ENCODE measurements at places on chromosomes 7 and 10.

DNA sequence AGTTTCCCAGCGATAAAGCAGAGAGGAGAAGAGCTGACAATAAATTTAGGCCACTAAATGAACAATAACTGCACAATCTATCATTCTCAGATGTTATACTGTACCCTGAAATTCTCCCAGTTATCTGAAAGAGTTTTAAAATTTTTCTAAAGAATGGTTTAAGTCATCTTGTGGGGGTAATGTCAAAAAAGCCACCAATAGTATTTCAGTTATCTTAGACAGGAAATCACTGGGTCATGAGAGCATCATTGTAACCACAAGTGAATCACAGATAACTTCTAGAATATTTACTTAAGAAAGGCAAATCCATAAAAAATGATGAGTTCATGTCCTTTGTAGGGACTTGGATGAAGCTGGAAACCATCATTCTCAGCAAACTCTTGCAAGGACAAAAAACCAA is 147.1 kb downstream of the DNAJB9 start:
- DNase-seq = no peak

DNA sequence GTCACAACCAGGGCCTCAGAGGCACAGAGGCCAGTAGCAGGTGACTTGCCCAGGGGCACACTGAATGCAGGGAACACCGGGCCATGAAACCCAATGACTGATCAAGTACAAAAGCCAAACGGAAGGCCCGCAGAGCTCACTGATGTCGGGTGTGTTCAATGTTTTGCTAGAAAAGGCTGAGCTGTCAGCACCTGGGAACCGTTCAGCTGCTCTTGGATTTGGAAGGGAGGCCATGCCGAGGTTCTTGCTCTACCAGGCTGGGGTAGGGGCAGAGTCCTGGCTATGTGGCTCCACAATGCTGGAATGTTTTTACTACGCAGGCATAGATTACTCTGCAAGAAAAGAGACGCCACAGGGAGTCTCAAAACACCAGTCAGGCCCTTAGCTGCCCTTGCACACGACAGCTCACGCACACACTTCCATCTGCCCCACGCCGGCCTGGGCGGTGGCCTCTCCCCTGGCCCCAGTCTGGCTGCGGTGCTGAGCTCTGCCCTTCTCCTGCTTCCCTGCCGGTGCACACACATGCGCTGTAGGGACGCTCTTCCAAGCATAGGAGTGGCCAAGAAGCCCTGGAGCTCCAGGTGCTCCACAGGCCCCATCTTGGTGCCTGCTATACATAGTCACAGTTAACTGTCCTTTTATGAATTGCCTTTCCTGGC is 79.9 kb downstream of the ZRANB1 start:
- no peak for DNase-seq

- DNase-seq = no peak
Observed at GRCh38 chr10:79203833-79204232, 135.1 kb downstream of the ZMIZ1 start.

DNA sequence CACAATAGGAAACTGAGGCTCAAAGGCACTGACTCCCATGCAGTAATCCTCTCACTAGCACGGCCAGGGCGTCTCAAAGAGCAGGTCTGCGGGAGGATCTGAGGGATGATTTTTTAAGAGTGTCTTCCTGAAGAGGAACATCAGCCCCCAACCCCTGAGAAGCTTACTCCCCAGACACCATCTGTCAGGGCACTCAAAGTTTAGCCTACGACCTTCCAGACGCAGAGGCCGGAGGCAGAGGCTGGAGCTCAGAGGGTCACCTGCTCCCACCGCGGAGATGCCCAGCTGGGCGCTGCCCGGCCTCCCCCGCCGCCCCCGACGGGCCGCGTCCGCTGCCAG is 1.7 kb downstream of the ZNF777 start:
- DNase-seq = no peak

- DNase-seq = no peak
Observed at GRCh38 chr7:150586785-150587152, 19.6 kb downstream of the GIMAP4 start.

GRCh38 chr10:101062232-101063049 is 652 bp downstream of the KAZALD1 start:
- peak; percentile 29 for DNase-seq

DNA sequence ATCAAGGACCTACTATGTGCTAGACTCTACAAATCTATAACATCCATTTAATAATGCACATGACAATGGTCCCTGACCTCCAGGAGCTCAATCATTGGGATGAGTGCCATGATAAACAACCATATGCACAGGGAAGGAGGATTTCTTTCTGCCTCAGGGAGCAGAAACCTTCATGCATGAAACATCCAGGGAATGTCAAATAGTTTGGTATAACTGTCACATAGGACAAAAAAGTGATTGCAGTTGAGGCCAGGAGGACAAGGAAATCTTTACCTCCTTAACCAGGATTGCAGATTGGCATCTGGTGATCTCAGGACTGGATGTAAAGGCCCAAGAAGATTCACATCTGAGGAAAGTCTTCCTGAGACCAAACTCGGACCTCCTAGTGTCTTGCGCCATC is 993.1 kb downstream of the KCNMA1 start:
- no peak for DNase-seq

DNA sequence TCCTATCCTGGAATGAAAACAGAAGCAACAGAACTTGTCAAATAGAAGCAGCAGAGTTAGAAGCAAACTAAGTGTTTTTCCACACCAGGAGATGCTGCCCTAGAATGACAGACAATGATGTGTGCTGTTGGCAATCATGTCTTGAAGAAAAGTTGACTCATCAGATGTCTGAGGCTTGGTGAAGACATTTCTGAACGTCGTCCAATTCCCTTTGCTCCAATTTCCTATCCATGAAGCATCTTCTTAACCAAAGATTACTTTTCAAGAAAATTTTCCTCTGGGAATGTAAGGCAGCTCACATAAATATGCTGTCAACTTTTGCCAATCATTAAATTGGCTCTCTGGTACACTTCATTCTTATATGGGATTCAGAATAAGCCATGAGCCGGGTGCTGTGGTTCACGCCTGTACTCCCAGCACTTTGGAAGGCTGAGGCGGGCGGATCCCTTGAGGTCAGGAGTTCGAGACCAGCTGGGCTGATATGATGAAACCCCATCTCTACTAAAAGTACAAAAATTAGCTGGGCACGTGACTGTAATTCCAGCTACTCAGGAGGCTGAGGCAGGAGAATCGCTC is 34.6 kb downstream of the MALSU1 start:
- DNase-seq = peak; percentile 90

DNA sequence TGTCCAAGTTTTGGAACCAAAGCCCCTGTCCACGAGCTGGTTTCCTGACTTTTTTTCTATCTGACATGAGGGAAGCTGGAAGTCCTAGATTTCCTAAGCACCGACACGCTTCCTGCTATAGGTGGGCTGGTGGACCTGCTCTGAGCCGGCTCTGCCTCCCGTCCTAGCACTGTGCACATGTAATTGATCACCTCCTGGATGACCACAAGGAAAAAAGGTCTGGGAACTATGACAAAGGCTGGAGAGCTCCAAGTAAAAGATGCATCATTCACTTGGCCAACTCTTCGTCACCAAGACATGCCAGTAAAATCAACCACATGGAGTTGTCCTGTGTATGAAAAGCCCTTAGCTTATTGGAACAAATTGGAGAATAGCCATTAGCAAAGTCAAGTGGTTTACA is 104.8 kb downstream of the ITIH5 start:
- no peak for DNase-seq

DNA sequence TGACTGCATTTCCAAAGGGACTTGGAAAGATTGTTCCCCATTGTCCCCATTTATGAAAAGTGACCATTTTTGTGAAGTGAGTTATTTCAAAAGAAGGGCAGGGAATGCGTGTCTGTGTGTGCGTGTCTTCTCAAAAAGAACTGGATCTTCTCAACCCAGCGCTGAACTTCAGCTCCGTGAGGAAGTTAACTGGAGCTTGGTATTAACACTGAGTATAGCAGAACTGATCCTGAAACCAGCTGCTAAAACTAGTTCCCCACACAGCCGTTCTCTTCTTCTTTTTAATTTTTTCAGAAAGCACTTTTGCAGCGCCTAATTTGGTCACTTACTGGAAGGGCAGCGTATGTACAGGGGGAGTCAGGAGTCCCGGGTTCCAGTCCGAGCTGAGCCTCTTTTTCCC is 45.8 kb upstream of the PLEKHA1 start:
- no peak for DNase-seq

GRCh38 chr7:121166916-121167315 is 161.9 kb upstream of the WNT16 start:
- DNase-seq = no peak

GRCh38 chr7:155269766-155270585 is 27.7 kb upstream of the INSIG1 start:
- no peak for DNase-seq

DNA sequence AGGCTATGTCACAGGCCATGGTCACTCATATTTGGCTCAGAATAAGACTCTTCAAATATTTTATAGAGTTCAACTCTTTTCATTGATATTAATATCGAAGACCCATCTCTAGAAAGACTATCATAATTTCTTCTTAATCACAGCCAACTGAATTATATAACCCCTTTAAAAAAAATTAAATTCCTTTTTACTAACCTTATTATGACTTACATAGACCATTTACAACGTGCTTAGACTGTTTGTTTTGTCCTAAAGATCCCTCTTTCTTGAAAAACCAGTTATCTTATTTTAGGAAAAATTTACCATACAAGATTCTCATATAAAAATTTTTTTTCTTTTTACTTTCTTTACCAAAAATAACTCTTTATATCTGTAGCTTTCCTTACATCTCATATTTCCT is 10.2 kb upstream of the TMEM254 start:
- no peak for DNase-seq

DNA sequence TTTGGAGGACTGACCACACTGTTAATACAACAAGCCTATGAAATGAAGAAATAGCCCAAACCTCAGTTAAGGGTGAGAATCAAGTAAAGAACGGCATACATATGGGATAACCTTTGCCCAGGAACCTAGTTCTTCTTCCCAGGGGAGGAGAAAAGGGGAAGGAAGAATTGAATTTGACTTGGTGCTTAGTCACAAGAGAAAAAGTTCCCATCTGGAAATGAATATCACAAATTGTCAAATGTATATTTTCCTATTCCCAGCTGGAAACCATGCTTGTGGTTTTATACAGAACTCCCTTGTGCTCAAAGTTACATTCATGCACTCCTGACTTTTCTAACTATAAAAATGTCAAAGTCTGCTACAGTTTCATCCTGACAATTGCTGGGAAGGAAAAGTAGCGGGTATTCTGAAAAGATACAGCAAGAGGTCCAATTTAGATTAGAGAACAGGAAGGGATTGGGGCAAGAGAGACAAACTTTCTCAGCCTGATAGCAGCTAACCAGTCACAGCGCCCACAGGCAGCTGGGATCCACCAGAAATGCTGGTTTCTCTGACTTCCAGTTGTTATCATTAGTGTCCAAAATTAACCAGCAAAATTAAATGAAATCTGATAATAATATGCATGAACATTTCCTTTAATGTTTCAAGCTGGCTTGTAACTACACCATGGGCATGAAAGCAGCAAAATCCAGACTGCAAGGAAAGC is 18.6 kb upstream of the GSAP start:
- peak; percentile 47 for DNase-seq

DNA sequence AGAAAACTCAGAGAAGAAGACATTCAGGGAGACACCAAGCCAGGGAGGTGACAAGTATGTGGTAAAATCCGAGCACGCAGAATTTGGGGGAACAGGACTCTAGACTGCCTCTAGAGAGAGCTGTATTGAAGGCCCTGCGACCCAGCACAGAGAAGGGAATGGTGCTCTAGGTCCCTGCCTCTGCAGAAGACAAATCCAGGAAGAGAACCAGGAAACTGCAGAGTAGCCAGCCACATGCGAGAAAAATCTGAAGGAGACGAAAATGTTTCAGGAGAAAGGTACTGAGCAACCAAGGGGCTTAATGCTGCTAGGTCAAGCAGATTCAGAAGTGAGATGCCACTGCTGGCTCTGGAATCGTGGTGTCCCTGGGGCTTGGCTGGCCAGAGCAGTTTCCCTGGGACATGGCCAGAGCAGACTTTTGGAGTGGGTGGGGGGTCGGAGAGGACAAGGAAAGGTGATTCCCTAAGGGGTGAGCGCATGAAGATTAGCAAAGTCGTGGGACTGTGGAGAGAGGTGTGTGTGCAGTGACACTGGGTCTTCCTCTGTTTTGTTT is 158.0 kb upstream of the KLF6 start:
- no peak for DNase-seq

- DNase-seq = no peak
Observed at GRCh38 chr7:32150039-32150438, 79.8 kb upstream of the PDE1C start.

GRCh38 chr10:43806831-43807640 is 158.4 kb upstream of the ZNF32 start:
- DNase-seq = no peak

- no peak for DNase-seq
Observed at GRCh38 chr10:118286051-118286838, 55.9 kb downstream of the FAM204A start.

DNA sequence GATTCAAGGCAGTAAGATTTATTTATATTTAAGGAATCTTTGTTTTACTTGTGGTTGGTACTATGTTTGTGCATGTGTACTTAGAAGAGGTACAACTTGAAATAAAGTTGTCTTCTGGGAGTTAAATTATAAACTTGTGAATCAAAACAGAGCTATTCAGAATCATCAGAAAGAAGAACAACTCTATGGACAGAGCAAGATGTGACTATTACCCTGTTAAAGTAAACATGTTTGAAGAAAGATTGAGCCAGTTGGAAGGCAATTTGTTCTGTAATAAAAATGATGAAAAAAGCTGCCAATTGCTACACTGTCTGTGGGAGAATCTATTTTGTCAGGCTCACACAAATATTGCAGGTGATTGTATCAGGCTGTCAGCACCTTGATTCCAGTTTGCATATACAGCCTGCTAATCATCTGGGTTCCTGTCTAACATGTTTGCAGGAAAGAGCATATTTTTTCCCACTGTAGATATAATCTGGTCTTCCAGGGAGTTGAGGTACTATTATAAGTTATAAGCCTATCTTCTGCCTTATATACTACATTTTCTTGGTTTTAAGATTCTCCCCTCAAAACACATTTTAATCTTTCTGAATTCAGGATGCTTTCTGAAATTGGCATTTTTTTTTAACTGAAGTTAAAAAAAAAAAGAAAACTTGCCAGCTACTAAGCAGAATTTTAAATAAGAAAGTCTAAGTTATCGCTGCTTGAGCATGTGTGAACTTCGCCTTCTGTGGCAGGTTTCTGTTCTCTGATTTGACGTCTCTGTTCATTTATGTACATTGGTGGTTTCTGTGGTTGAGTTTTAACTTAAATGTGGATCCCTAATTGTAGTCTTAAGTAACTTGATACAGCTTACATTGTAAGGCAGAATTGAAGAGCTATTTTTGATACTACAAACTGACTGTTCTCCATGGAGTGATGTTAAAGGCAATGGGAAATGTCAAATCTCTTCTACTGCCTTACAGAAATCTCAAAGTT is 46.0 kb downstream of the ZNRF2 start:
- no peak for DNase-seq

- no peak for DNase-seq
Observed at GRCh38 chr10:132740588-132740987, 45.4 kb downstream of the NKX6-2 start.

GRCh38 chr7:138468244-138469123 is 8.4 kb downstream of the TRIM24 start:
- peak; percentile 6 for DNase-seq

DNA sequence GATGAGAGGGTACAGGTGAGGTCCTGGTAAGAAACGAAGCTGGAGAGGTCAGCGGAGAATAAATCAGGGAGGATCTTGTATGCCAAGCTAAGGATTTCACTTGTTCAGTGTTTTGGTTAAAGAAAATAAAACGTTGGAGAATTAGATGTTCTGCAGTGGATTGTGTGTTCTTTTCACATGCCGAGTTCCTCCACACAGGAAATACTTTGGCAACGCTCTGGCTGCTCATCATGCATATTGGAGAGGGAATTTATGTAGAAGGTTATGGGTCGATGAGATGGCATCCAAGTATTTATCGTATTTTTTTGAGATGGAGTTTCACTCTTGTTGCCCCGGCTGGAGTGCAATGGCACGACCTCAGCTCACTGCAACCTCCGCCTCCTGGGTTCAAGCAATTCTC is 11.0 kb downstream of the RPS24 start:
- no peak for DNase-seq
